Activated naive CD4-positive, alpha-beta T cell (primary cell): ENCODE measurements at places on chromosomes 12 and 14.

DNA sequence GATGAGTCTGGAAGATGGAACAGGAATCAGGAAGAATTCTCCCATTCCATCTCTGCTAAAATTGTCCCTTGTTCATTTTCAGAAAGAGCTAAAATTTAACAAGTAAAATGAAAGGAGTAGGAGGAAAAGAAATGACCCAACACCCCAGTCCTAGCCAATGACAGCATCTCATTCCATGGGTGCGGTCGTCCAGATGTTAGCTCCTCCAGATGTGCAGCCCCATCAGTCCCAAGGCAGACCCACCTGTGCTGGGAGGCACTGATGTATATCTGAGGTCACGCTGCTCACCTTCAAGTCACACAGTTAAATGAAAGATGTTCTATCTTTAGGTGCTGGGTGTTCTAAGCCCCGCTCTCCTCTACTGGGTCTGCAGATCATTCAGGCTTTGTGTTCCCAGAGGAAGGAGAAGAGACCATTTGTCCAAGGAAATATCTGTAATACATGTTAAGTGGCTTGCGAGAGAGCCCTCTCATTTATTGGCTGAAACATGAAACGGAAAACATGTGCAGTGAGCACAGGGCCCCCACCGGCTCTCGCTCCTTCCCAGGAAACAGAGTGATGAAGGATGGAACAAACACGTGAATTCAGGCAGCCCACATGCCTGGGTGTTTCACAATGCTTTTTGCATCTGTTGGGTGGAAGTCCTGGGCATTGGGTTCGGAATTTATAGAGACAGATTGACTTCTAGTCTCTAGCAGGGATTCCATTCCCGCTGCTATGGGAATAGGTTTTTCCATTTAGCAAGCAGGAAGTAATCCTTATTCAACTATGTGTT, 294.6 kb downstream of the NUAK1 start:
- DNase-seq, result no peak

- DNase-seq, result no peak
Measured at GRCh38 chr12:47636908-47637780, 68.7 kb downstream of the RPAP3 start.

DNA sequence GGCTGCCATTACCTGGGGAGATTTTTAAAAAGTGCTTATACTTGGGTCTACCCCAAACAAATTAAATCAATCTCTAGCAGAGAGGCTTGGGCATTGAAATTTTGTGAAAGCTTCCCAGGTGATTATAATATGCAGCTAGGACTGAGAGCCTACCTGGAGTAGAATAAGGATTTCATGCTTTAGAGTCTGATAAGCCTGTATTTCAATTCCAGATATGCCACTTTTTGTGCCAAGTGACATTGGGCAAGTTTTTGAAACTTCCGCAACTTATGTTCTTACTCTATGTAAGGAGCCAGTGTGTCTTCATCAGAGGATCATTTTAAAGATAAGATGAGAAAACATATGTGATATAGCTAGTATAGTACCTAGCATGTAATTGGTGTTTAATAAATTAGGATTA, 159.8 kb upstream of the LRIG3 start:
- DNase-seq, result no peak

DNA sequence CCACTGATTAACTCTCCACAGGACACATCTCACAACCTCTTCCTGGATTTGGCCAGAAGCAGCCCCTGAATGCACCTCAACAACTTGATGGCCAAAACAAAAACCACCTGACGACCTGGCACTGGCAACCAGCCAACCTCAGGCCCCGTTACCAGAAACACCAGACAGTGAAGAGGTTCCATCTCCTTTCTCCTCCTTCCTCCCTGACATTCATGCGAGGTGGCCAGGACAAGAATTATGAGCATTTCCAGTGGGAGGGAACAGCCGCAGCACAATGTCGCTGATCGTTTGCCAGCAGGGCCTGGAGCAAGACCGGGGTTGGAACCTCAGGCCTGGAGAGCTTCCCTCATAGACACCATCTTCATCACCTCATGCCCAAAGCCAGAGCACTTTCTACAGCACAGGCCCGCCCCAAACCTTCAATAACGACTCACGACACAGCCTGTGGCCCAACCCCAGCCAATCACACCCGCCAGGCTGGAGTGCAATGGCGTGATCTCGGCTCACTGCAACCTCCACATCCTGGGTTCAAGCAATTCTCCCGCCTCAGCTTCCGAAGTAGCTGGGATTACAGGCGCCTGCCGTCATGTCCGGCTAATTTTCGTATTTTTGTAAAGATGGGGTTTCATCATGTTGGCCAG, 48.7 kb downstream of the CCDC88C start:
- no peak for DNase-seq

DNA sequence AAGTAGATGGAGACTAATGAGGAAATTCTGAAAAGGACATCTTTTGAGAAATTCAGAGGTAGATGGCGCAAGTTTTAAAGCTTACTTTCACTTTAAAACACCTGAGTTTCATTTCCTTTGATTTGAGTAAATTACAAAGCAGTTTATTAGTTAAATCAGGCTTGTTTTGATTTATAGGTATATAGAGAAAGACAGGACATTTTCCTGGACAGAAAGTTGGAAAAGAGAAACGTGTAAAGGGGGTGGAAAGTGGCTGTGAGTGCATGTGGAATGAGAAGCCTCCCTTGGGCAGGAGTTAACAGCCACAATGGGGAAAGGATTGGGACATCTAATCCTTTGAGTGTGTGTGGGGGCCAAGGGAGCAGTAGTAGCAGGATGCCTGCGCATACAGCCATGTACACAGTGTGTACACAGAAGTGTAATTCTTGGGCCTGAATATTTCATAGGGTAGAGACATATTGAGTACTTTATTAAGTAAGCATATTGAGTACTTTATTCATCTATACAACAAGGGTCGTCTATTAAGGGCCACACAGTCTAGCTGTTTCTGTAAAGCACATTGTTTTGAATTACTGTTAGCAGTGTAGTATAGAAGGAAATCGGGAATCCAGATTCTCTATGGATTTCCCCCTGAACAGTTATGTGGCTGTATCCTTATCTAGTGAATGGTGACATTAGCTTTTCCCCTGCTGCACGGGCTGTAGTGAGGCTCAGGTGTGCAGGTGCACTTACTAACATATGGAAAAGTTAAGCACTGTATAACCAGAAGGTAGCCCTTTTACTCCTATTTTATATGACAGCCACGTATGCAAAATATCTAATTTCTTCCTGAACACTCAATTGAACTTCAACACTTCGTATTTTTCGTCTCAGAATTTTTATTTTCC, 19.1 kb downstream of the MARK3 start:
- DNase-seq, result no peak
